ENCODE measurements at places on chromosomes 7 and 10.

- DNase-seq = peak; percentile 43
Observed at GRCh38 chr7:134755422-134756022, 23.9 kb upstream of the CALD1 start.

GRCh38 chr10:72068901-72069446, 19.4 kb downstream of the SPOCK2 start:
- no peak for DNase-seq

GRCh38 chr7:30116771-30117170, 18.0 kb upstream of the MTURN start:
- peak; percentile 63 for DNase-seq

DNA sequence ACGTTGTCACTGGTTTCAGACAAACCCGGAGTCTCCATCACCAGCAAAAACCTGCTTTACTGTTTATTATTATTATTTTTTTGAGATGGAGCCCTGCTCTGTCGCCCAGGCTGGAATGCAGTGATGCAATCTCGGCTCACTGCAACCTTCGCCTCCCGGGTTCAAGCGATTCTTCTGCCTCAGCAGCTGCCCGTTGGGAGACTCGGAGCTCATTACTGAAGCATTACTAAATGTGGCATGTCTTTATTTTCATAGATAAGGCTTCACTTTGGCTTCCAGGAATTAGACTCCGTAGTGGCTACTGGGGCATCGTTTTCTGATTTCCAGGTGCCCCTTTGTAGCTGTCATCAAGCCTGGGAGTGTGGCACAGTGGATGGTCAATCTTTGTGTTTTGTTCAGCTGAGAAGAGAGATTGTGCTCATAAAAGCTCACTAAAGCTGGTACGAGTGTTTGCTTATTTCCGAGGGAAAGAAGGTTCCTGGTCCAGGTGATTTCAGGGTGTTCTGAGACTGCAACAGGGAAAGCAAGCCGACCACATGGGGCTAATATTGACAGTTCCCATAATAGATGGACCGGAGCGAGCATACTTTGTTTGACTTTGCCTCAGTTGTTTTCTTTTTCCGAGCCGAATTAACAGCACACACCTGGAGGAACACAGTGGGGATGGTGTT, 163.1 kb downstream of the CAMK1D start:
- no peak for DNase-seq

DNA sequence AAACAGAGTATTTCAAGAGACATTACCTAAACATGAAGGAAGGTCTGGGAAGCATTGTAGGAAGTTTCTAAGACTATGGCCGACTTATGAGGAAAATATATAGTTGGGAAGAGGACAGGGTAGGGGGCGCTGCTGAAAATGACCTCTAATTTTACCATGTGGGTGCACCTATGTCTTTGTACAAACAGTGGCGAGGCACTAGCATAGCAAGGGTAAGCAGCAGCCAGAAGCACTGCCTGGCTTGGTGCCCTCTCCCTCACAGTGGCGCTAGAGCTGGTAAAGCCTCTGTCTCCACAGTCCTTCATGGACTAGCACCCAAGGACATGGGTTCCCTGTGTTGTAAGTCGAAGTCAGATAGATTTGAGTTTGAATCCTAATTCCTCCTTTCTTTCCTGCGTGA, 461.2 kb downstream of the INHBA start:
- no peak for DNase-seq
